Astrocyte of the spinal cord (primary cell): ENCODE measurements at places on chromosomes 2 and 18.

DNA sequence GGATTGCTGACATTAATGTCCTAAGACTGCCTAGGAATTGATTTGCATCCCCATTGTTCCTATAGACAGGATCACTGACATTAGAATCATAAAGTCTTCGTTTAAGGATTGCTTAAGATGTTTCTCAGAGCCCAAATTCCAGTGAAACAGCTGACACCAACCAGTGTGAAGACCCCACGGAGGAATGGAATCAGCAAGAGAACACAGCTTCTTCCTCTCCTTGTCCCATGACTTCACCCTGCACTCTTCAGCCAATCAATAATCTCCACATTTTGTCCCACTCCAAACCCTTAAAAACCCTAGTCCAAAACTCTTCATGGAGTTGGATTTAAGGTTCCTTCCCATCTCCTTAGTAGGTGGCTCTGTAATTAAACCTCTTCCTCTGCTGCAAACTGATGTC is 157.0 kb upstream of the NDUFV2 start:
- no peak for DNase-seq

- DNase-seq = peak; percentile 33
Measured at GRCh38 chr2:121634354-121635307, 14.6 kb downstream of the CLASP1 start.

DNA sequence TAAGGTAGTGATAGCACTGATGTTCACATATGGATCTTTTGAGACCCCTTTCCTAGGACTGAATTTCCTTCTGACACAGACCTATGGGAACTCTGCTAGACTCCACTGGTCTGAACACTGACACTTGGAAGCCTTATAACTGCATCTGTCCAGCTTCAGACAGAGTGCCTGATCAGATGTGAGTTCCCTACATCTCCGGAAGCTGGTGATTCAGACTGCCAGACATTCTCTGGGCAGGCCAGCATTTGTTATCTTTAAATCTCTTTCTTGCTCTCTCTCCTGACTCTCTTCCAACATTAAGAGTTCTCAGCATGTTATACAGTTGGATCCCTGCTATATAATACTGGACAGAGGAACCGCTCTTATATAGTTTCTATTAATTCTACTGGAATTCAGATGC is 408.5 kb downstream of the ZEB2 start:
- DNase-seq = peak; percentile 87

GRCh38 chr18:55433648-55434047 is 154.3 kb downstream of the TCF4 start:
- DNase-seq = no peak

DNA sequence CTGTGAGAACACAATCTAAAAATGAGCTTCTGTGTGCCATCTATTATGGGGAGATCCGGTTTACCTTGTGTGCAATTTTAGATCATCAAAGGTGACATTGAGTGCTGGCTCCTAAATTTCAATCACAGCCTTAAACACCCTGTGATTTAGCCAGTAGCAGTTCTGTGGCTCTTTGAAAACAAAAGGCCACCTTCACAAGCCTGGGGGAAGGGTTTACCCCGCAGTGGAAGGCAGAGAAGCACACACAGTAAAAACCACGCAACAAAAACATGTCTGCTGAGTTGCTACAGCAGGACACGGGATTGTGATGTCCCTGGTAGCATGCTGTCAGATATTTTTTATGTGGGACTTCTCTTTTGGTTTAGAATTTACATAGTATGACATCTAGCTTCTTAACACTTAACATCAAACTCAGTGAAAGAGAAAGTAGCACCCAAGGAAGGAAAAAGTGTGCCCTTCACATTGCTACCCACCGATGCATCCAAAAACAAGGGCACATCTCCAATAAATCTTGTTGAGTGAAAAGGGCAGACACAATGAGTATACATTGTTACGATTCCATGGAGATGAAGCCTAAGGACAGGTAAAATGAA is 56.1 kb upstream of the RNF152 start:
- DNase-seq = peak; percentile 10

GRCh38 chr18:24985586-24985985 is 366.4 kb downstream of the ZNF521 start:
- peak; percentile 8 for DNase-seq

- peak; percentile 28 for DNase-seq
Measured at GRCh38 chr2:168849610-168850009, 40.6 kb downstream of the SPC25 start.

- DNase-seq = peak; percentile 53
Measured at GRCh38 chr2:164981217-164981990, 26.1 kb upstream of the SLC38A11 start.

DNA sequence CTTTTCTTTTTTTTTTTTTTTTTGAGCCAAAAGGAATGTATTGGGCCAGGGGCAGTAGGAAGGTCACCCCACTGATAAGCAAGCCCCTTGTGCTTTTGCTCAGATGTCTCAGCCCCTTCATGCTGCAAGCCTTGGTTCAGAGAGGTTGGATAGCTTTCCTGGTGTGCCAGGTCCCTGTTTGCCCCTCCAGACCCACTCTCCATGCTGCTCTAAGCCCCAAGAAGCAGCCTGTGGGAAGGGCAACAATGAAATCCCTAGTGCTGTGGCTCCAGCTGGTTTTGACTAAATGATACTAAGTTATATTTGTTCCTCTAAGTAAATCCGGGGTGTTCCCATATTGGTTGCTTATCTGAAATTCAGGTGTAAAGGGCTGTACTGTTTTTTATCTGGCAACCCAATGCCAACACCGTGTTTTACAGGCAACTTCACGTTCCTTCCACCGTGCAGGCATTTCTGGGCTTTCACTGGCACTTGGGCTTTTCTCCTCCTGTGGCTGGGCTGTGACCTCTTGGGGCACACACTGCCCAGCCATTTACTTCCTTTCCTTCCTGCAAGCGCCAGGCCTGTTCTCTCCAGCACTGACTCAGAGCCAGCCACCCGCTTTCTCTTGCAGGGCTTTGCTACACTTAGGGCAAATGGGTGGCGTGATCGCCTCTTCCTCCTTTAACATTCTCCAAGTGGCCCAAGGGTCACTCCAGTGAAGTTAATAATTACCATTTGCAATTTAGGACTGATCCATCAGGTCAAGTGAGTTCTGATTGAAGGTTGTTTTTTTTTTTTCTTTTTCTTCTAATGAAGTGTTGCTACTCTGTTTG is 21.6 kb downstream of the MERTK start:
- DNase-seq = peak; percentile 41

DNA sequence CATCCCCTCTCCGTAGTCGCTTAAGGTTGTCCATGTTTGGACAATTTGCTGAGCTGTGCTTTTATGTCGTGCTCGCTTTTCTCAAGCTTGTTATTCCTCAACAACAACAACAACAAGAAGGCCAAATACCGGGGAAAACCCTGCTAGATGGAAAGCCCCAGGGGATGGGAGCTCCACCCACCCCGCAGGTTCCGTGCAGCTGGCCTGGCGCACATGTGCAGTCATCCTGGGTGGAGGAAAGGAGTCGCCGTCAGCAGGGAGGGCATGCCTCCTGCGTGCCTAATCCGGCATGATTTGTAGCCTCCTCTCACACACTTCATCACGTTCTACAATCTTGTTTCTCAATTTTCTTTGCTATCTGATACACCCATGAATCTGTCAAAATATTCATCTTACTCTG is 87.4 kb upstream of the SALL3 start:
- DNase-seq = no peak

GRCh38 chr2:74679615-74680014 is 25.6 kb downstream of the SEMA4F start:
- no peak for DNase-seq

DNA sequence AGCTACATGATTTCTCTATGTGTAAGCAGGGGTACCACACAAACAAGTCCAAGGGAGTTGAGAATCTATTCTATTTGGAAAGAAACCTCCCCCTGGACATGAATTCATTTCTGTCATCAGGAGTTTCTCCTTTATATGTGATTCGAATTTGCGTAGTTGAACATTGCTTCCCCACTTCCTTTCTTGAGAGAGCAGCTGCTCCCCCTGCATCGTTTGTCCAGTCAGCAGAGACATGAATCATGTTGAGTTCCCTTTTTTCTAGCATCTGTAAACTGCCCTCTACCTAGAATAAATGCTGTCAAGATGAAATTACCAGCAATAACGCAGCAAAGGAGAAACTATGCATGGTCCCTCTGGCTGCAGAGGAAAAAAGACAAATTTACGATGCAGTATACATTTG is 73.8 kb downstream of the KIF5C start:
- no peak for DNase-seq

DNA sequence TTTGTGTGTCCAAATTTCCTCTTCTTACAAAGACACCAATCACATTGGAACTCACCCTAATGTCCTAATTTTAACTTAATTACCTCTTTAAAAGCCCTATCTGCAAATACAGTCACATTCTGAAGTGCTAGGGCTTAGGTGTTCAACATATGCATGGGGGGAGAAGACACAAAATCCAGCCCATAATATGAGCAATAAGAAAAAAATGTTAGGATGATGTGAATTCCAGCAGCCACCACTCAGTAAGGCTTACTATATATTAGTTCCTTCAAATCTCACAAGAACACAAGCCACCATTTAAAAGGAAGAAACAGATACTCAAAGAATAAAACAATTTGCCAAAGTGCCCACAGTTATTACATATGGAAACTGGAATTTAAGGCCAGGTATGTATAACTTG is 285.7 kb downstream of the EPHA4 start:
- DNase-seq = no peak

GRCh38 chr2:46915281-46915810 is at the start of gene MCFD2:
TSS of gene MCFD2 (minus strand) at chr2:46915806. CDS start at chr2:46909171, 6,635 bp downstream.
- no peak for DNase-seq

DNA sequence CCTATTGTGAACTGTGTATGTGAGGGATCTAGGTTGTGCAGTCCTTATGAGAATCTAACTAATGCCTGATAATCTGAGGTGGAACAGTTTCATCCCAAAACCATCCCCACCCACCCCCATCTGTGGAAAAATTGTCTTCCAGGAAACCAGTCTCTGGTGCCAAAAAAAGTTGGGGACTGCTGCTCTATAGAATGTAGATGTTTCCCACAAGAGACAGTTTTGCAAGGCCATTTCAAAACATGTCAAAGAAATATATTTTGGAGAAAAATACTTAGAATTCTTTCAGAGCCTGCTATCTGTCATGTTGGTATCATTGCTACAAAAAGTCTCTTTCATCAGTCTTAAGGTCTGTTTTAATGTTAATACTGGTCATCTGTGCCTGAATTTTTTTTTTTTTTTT is 4.1 kb upstream of the SLC39A10 start:
- DNase-seq = no peak

DNA sequence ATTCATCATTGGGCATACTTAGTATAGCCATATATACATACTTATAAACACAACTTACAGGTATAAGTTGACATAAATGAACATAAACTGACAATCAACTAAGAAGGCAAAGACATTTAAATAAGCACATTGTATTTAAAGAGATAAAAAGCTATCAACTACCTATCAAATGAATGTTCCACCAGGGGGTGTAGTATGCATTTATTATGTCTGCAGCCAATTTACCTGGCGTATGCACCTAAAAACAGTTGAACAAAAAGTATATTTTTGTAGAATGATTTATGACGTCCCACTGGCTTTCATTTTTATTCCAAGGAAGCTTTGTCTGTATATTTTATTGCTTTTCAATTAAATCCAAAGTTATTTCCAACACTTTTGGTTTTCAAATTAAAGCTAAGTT is 323.5 kb downstream of the AFF3 start:
- no peak for DNase-seq

DNA sequence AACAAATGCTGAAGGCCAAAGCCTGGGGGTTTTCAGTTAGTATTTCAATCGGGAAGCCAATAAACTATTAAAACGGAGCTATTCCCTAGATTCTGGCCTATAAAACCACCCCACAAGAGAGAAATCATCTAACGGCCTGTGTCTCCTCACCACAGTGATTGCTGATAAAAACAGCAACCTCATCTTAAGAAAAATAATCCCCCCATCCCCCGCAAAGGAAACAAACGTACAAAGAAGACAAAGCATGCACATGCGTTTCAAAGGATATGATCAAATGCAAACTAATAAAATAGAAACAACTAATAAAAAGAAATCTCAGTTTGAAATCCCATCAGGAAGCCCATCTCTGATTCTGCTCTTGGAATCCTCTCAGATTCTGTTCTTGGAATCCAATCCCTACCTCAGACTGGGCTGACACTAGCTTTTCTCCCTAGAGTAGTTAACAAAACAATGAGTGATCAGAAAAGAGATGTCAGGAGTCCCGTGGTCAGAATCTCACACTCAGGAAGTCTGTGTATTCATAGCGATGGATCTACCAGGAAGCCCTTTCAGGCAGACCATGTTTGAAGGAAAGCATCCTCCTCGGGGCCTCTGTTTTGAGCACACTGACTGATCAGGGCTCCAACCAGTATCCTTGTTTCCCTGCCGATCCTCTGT is 150.7 kb downstream of the THADA start:
- DNase-seq = peak; percentile 63

DNA sequence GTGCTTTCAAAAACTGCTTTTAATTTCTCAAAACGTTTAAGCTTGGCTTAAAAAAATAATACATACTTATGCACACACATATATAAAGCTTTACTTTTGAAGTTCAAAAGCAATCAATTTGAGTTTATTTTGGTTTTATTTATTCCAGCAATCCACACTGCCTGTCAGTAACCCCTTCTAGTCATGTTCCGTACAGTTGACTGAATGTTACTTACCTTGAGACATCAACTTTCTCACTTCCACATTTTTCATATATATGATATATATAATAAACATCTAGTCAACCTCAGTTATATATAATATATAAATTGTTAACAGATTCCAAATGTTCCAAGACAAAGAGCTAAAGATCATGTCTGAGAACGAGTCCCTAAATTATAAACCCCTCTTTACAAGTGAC is 1137.3 kb upstream of the ZEB2 start:
- no peak for DNase-seq

DNA sequence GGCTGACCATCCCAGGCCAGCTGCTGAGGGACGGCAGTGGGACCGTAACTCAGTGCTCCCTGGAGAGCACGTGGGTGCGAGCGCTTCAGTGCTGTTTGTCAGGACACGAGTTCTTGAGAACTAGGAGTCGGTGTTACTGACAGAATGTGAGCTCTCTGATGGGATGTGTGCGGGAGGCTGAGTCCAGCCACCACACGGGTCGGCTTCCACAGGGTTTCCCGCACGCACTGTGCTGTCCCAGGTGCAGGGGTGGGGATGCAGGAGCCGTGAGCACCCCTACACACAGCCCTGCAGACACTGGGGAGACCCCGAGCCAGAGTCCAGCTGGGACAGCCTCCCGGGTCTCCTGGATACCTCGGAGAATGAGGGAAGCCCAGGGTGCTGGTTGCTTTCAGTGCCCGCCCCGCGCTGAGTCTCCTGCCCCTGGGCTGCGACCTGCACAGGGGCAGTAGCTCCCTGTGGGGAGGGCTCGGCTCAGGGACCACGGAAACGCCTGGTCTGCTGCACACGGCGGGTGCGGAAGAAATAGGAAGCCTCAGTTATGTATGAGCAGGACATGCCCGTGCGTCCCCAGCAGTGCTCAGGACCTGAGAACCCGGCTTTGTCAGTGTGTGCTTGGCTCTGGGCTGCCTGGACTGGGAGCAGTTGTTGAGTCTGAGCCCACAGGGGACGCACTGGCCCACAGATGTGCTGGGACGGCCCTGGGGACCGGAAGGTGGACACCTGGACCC is 71.2 kb downstream of the KCNG2 start:
- no peak for DNase-seq

DNA sequence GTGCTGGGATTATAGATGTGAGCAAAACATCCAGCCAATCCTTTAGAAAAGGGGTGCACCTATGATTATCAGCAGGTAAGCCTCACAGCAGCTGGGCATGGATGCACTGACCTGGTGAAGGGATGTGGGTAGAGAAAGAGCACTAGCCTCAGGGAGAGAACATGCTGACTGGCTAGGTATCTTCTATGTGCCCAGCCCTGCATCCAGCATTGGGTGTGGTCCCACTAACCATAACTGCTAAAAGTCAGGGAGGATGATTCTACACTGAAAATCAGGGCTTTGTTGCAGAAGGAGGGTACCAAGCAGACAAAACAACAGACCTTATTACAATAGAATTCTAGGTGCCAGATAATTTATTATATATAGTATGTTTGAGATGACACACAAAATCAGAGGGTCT is 21.1 kb upstream of the RGPD8 start:
- DNase-seq = no peak
